ENCODE measurements at places on chromosomes 12 and 14.

GRCh38 chr14:67420102-67420739 is 8.3 kb upstream of the PLEK2 start:
- peak; percentile 50 for DNase-seq

- no peak for DNase-seq
Measured at GRCh38 chr14:68623307-68623706, 169.6 kb downstream of the ZFP36L1 start.

- no peak for DNase-seq
Measured at GRCh38 chr12:130664772-130665171, 51.3 kb downstream of the RIMBP2 start.

- DNase-seq: no peak
Measured at GRCh38 chr14:58307597-58308316, 9.4 kb downstream of the ARID4A start.

- no peak for DNase-seq
Measured at GRCh38 chr12:6996040-6996441, 22.2 kb downstream of the LPCAT3 start.

DNA sequence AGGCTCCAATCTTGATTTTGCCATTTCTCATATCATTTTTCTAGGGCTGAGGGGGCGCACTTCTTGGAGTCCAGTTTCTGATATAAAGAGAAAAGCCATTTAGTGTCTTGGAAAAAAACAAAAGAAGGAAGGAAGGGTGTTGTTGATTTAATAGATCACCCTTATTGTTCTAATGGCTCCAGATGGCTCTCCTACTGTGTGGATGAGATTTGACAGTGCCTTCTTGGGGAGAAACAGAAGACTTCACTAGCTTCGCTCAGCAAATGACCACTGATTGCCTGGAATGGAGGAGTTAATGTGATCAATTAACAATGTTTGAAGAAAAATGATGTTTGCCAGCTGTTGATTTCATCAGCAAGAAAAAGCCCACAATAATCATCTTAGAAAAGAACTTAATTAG is 216.2 kb downstream of the APAF1 start:
- DNase-seq: no peak

GRCh38 chr12:50901685-50902113 is 50.6 kb upstream of the HIGD1C start:
- DNase-seq: no peak

- DNase-seq: no peak
Measured at GRCh38 chr12:20142316-20142715, 226.0 kb upstream of the PDE3A start.

DNA sequence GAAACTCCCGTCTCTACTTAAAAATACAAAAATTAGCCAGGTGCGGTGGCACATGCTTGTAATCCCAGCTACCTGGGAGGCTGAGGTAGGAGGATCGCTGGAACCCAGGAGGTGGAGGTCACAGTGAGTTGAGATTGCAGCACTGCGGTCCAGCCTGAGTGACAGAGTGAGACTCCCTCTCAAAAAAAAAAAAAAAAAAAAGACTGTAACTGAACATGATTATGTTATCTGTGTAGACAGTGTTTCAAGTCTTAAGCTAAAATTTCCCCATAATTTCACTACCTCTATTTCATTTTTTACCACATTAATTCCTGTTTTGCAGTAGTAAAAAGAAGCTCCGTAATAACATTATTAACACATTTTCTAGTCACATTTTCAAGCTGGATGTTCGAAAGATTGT is 5.4 kb downstream of the PLBD1 start:
- DNase-seq: no peak

DNA sequence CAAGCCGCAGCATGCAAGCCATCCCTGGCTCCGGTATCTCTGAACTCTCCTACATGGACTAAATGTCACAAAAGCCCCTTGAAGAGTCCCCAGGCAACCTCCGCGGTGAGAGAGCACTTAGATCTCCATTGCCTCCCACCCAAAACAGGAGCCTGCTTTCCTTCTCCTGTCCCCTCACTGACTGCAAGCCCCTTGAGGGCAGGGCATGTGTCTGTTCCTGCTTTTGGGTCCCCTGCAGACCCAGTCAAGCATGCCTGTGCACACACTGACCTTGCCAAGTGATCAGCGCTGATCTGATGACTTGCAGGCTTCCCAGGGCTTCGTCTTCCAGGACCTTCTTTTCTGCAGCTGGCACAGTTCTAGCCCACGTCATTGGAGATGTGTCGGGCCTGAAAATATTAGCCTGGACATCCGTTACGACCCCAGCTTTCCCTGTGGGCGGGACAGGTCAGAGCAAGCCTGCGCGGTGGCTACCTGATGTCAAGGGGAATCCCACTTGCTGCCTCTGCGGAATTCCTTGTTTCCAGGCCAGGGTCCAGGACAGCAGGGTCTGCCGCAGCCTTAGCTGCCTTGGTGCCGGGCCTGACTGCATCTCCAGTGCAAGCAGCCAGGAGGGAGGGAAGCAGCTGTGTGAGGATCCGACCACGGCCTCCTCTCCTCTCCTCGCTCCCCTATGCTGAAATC is 92.5 kb downstream of the FBXL14 start:
- DNase-seq: no peak

DNA sequence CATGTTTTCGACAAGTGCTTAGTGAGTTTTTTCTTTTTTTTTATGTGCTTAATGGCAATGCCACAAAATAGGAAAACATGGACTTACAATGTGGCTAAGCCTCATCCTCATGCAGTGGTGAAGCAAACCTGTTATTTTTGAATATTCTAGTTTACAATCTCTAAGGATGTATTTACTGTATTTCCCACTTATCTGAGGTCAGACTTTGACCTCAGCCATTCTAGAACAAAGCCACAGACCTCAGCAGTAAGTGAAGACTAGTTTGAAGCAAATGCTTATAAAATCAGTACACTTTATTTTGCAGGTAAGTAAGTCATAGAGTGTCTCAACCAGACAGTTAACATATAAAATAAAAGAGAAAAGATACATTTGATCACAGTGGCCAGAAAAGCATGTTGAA is 130.1 kb downstream of the CCDC91 start:
- no peak for DNase-seq

DNA sequence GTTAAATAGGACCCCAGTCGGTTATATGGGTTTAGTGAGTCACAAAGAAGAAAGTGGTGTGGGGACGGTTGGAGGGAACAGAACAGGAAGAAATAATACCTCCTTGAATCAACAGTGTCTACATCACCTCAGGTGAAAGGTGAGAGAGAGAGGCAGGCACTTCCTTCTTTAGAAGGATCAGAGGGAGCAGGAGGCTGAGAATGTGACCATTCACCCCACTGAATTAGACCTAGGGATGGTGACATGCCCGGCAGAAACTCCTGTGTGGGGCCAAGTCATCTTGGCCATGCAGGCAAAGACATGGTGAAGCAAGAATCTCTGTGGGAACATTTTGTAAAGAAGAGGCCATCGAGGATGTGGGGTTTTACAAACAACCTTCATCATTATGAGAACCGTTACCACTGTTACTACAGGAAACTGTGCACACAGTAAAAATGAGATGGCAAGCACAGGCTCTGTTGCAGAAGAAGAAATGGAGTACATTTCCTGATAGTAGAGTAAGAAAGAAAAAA is 1196.9 kb downstream of the VRK1 start:
- peak; percentile 36 for DNase-seq

DNA sequence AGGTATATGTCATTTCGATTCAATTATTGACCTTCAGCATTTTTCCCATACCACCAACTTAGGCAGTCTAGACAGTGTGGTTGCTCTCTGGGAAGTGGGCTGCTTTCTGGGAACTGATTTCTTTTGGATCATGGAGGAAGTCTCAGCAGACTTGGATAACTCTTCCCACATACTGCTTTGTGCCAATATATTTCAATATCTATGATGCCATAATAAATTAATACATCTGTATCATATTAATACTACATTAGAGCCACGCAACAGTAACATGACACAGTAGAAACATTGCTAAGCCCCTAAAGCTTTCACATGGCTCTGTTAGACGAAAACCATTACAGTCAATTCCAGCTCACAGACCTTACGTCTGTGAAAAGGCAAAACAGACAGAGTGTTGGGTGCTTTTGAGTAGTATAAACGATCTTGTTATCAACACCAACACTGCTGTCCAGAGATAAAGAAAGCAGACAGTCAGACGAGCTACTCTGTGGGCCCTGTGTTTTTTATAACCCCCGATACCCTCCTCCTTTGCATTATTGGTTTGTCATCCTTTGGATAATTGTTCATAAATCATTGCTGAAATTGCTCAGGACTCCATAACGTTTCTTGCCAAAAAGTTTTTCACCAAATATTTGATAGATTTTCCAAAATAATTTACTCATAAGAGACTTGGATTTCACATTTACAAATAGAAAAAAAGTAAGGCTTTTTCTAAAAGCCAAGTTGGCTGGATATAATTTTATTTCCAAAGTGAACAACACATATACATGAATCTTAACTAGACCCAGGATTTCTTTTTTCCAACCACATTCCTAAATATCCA is 439.7 kb downstream of the ADAMTS20 start:
- no peak for DNase-seq

DNA sequence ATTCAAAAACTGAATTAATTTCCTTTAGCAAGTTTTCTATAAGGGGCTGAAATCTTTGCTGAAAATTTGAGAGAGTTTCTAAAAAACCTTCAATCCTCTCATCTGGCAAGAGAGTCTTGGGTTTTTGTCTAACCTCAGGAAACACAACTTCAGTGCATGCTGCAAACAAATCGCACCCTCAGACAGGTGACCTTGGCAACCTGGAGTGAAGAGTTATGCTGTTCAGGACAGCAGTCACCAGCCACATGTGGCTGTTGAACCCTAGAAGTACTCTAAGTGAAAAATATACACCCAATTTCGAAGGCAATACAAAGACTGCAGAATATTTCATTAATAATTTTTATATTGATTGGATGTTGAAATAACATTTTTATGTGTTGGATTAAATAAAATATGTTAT is 184.8 kb downstream of the RPS29 start:
- DNase-seq: no peak

DNA sequence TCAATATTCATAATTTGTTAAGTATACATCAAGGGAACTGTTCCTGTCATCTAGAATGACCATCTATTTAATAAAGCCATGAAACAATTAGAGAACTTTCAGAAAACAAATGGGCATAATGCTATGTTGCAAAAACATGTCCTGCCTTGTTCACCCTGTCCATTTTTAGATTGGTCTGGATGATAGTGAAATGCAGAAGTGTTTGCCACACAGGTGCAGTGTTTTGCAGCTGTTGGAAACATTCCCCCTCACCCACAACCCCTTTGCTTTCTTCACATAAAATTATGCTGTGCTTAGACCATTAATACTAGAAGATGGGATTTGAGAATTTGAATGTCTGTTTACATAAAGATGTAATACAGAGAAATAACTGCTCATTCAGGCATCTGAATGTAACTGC is 36.5 kb downstream of the LEMD3 start:
- no peak for DNase-seq

GRCh38 chr12:46470036-46470627 is 97.6 kb upstream of the SLC38A2 start:
- DNase-seq: peak; percentile 56

DNA sequence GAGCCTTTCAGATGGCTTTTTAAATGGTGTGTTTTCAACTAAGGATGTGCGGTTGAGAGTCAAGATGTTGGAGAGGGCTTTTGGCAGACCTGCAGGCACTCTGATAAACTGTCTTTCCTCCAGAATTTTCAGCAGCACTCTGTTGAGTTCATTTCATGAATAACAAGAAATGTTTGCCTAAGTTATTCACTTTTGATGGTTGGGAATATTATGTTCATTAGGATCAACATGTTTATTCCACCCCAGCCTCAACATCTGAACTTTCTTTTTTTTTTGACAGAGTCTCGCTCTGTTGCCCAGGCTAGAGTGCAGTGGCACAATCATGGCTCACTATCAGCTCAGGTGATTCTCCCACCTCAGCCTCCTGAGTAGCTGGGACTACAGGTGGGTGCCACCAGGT is 68.4 kb downstream of the C12orf75 start:
- DNase-seq: no peak

GRCh38 chr12:5944688-5945070 is 380 bp downstream of the ANO2 start:
- no peak for DNase-seq

GRCh38 chr14:99685596-99685995 is 1.5 kb downstream of the CYP46A1 start:
- no peak for DNase-seq

DNA sequence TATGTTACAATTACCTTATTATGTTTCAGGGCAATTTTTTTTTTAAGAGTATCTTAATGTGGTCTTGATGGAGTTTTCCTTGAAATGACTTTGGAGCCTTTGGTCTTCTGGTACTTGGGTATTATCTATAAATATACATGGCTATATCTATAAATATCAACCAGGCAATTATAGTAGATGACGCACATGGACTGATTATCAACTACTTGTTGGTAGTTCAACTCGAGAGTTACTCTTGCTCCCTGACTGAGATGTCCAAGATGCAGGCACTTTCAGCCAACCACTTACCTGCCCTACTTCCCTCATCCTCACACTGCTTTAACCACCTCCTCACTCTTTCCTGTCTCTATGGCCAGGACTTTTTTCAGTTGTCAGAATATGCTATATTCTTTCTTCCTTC is 85.4 kb downstream of the NTN4 start:
- no peak for DNase-seq

- DNase-seq: peak; percentile 42
Measured at GRCh38 chr12:56836800-56837663, 73.9 kb downstream of the HSD17B6 start.

DNA sequence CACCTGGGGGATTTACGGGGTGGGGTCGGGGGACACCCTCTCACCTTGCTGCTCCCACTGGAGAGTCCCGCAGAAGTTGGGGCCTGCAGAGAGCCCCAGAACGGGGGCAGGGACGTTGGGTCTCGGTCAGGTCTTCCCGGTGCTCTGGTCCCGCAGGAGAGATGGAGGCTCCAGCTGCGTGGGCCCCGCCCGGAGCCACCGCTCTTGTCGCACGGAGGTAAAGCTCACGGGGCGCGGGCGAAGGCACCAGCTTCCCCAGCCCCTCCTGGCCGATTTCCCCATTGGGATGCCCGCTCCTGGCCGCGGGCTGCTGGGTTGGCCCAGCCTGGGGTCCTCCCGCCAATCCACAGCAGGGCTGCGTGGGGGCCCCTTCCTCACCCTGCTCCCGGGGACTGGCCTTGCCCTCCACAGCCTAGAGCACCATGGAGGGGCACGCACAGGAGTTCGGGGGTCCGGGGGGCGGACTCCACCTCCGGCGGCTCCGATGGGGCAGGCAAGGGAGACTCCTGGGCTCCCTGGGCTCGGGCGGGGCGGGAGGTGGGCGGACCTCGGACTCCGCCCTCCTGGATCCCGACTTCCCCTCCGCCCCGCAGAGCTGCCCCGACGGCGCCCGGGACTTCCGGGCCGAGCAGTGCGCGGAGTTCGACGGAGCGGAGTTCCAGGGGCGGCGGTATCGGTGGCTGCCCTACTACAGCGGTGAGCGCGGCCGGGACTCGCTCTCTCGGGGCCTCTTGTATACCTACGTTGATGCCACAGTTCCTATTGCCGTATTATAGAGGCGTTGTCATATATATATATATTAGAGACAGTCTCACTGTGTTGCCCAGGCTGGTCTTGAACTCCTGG is 8.4 kb downstream of the PAPLN start:
- peak; percentile 60 for DNase-seq

Data from activated CD4-positive, alpha-beta memory T cell treated with anti-CD3 and anti-CD28 coated beads, Interleukin-2, amount 10 ng/mL, durations not matched to agents 7 days and 5 days (primary cell).